ENCODE measurements at places on chromosomes 5 and 9. TPM values are rescaled to one million over a fixed set of nuclear protein-coding genes. Genes with fewer than 3 reads are reported as not detected.

The TAF11L10 gene
- not detected for total RNA-seq

DNA sequence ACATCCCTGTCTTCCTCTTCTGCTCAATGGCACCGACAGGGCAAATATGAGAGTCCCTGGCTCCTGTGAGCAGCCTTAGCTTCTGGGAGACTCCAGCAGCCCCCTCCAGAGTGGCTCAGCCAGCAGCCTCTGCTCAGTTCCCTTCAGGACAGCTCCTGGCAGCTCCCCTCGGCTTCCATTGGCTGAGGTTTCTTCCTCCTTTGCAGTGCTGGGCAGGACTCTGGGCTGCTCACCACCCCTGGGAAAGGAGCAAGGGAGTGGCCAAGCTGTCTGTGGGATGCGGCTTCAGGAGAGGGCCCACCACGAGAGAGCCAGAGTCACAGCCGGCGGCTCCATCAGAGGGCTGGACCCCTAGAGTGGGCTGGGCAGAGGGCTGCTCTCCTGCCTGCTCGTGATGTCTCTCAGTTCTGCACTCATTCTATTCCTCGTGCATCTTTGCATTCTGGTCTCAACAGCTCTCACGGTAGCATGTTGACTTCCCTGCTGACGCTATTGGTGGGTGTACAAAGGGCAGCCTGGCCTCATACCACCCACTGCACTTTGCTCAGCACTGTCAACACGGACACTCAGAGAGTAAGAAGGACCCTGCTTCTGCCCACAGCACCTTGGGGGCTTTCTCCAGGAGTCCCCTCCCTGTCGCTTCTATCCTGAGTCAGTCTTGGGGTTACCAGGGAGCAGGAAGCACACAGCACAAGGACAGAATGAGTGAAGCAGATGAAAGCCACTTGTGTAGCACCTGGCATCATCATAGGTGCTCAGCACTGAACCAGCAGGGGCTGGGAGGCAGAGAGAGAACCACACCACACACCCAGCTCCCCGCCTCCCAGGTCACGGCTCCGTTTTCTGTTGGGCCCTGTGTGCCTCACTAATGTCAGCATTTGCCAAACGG lies 80.9 kb upstream of the ALDH1B1 start:
- no peak for DNase-seq

The WDR38 gene
- not detected for total RNA-seq

The PCDHGB1 gene
- total RNA-seq: 0.27 TPM

The IL9 gene
- not detected for total RNA-seq
